SHP77 (cell line): ENCODE measurements at places on chromosomes 1 and 21.
A peak's percentile ranks its signal among the peaks of the same experiment; 100 is the strongest.

DNA sequence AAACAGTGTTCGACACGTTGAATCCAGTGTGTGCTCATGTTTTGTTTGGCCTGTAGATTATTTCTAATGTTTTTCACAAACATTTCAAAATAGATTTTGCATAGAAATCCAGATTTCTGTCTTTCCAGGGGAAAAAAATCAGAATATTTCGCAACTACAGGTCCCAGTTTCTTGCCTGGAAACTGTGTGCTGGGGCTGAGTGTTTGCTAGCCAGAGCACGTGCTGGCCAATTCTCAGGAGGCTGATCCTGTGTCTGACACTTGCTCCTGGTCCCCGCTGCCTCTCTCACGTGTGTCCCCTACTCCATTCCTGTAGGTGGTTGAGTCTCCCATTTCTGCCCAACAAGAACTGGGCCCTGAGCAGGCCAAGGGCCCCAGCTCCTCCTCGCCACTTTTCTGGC is 2.4 kb downstream of the MAB21L3 start:
- no peak for DNase-seq

DNA sequence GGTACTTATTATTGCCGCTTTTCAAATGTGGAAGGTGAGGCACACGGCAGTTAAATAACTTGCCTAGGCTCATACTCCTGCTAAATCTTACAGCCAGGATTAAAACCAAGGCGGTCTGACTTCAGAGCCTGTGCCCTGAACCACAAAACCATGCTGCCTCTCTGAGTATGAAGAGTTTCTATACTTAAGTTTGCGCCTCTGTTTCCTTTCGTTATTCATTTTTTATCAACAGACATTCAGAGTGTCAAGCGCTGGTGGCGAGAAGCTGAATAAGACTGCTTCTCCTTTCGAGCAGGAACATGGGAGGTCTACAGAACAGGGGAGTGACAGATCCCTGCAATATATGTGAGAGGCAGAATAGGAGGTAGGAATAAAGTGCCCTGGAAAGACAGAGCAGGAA is 96.0 kb upstream of the DUSP10 start:
- DNase-seq = no peak

DNA sequence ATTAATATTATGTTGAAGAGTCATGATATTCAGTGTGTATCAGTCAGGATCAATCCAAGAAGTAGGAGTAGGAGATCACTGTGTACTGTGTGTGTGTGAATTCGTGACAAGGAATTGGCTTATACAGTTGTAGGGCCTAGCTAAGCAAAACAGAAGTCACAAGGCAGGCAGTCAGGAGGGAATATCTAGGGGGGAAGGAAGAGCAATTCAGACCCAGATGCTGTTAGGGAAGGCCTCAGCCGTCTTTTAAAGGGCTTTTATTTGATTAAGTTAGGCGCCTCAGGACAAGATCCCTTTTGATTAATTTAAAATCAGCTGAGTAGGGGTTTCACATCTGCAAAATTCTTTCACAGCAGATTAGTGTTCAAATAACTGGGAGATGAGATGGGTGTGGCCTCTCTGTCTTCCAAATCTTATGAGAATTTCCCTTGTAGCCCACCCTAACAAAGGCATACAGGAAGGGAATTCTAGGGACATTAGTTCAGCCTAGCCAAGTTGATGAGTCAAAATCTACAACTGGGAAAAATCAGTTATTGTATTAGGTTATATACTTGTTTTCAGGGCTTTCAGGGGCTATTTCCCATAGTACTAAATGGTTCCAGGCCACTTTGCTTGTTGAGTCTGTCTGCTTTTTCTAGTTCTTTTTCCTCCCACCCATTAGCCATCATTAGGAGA is 47.4 kb downstream of the ALG6 start:
- DNase-seq = no peak

GRCh38 chr1:116950517-116951199 is 40.9 kb downstream of the PTGFRN start:
- DNase-seq = no peak

GRCh38 chr1:48761986-48762385 is 14.7 kb downstream of the BEND5 start:
- no peak for DNase-seq

GRCh38 chr1:228377664-228378089 is 29.0 kb downstream of the TRIM11 start:
- DNase-seq = no peak

- no peak for DNase-seq
These were observed 6.0 kb upstream of the NLRP3 start for GRCh38 chr1:247409869-247410544.

DNA sequence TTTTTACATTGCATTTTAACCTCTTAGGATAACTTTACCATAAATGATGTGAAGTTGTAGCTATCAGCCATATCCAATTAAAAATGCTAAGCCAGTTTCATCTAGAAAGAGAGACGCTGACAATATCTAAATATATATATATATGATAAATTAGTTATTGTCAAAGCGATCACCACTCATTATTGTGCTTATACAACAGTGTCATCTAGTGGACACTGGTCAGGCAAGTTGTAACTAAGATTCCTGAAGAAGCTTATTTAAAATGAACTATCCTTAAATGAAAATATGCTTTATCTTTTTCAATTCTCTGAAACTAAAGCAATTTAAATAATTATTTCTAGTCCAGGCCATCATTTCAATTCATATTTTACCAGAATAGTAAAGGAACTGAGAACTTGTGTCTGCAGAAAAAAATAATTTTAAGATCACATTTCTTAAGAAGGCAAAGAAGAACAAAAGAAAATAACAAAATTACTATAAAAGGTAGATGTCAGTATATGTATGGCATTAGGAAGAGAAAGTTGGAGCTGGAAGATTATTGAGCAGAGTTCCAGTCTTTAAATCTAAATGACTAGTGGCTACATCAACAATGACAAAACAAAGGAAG is 193.3 kb upstream of the SNX7 start:
- peak; percentile 23 for DNase-seq

- DNase-seq = no peak
These were observed 2.1 kb downstream of the TAF12 start for GRCh38 chr1:28640766-28641165.

GRCh38 chr1:209397371-209397770 is 186.1 kb upstream of the CAMK1G start:
- no peak for DNase-seq

- DNase-seq = peak; percentile 73
These were observed 3.3 kb upstream of the SLC45A1 start for GRCh38 chr1:8314346-8315280.
